Type B pancreatic cell (in vitro differentiated cells): ENCODE measurements at places on chromosomes 1 and 21.

GRCh38 chr1:203299169-203299568 is 6.2 kb upstream of the BTG2 start:
- no peak for DNase-seq

DNA sequence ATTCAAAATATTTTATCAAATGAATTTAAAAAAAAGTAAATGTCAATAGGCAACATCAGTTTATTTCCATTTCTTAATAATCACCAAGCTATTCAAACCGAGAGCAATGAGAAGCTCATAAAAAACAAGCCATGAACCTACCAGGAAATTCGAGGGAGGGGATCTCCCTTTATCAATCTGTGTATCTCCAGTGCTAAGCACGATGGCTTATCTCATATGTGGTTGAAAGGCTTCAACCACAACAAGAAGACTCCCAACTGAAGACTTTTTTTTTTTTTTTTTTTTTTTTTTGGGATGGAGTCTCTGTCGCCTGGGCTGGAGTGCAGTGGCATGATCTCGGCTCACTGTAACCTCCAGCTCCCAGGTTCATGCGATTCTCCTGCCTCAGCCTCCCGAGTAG is 833.3 kb downstream of the USP25 start:
- no peak for DNase-seq

DNA sequence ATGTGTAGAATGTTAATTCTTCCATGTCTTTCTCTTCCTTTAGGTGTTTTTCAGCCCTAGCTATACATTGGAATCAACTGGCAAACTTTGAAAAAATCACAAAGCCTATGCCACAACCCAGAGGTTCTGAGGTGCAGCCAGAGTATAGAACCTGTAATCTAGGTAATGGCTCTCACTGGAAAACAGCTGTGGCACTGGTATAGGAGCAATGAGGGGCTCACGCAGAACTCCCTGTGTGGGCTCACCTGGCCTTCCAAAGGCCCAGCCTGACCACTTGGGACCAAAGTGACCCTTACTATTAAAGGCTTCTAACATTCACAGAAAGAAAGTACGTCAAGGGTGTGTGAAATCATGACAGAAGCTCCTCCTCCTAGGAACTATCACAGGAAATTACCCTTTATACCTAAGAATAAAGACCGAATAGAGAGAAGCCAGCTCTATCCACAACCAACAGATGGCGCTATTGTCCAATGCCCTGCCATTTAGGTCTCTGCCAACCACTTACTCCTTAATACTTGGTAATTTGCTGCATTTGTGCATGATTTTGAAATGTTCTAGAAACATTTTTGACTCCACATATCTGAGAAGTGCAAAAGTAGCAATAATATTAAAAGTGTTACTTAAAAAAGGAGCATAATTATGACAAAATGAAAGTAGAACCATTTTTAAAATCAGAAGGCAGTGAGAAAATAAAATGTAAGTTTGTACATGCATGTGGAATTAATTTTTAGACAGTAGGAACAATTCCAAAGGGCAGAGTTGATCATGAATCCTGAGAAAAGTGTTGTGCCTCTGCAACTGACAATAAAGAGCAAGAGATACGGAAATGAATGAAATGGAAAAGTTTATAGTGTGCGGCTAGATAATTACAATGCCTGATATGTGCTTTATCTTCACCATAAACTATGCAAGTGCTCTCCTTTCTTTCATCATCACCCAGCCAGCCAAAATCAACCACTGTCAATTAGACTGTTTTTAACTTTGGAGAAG is 93.1 kb upstream of the HAO2 start:
- DNase-seq = no peak

DNA sequence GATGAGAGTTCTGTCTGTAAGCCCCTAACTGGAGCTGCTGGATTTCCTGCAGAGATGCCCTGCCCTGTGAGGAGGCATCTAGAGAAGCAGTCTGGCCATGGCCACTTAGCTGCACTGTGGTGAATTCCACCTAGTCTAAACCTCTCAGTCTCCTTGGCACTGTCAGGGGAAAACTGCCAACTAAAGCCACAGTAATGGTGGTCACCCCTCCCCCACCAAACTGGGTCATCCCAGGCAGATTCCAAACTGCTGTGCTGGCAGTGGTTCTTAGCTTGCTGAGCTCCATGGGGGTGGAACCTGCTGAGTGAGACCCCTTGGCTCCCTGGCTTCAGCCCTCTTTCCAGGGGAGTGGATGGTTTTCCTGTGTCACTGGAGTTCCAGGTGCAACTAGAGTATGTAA is 740.6 kb downstream of the RWDD3 start:
- no peak for DNase-seq

DNA sequence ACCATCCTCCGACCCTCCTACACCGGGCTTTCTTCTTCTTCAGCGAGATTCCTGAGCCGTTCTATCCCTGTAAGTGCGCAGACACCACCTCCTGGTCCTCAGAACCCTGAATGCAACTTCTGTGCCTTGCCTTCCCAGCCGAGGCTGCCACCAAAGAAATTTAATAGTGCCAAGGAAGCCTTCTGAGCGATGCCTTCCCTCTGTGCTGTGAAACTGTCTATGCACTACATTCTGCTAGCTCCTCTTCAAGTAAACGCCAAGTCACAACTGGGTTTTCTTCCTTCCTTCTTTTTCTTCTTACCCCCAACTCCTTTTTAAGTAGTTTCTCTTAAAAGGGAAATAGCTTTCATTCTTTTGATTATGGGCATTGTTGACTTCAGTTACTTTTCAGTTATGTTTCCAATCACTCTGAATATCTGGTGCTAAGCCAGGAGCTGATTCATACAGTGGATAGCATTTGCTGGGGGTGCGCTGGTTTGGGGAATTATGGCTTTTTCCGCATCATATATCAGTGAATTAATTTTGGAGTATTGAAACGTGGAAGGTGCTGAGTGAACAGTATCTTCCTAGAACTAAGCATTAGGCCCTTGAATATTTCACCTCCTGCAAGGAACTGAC is 38.6 kb upstream of the GPR88 start:
- DNase-seq = no peak

DNA sequence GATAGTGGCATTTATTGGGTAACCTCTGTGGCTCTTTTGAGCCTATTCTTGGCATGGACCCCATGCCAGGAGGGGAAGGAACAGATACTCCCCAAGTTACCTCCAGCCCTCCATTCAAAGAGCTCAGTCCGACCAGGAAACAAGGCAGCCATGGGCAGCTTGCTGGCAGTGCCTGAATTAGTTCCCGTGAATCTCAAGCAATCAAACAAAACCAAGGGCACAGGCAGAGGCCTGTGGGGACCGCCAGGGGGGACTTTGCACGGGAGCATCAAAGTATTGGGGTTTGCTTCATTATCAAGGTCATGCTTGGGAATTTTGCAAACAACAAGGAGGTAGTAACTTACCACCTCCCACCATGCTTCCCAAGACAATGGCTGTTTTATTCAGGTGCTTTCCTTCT is 81.2 kb upstream of the IFFO2 start:
- no peak for DNase-seq

DNA sequence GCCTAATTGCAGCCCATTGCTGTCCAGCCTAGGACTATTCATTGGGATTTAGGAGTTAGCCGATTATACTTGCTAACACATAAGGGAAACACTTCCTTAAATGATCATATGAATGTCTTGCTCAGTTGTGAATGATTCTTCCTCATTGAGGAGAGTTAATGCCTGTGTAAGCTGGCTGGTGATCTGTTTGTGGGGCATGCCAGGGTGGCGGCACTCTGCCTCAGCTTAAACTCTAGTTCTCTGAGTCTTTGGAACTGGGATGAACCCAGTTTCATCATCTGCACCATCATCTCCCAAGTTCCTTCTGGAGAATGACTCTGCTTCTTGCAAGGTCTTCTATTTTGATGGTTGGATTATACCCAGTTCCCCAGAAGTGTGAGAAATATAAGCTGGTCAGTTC is 23.9 kb upstream of the SLAMF6 start:
- DNase-seq = no peak
